ENCODE measurements at places on chromosomes 16 and 17. TPM values are rescaled to one million over a fixed set of nuclear protein-coding genes. Genes with fewer than 3 reads are reported as not detected.

PHF23 gene
- total RNA-seq = 45.6 TPM

PYDC1 gene
- total RNA-seq = not detected

KRT27 gene
- not detected for total RNA-seq

DLX3 gene
- not detected for total RNA-seq

TNK1 gene
- 2.3 TPM for total RNA-seq

ZNF624 gene
- 4.0 TPM for total RNA-seq

SPATA33 gene
- total RNA-seq = 1.0 TPM
